ENCODE measurements at places on chromosomes 6 and 20.

DNA sequence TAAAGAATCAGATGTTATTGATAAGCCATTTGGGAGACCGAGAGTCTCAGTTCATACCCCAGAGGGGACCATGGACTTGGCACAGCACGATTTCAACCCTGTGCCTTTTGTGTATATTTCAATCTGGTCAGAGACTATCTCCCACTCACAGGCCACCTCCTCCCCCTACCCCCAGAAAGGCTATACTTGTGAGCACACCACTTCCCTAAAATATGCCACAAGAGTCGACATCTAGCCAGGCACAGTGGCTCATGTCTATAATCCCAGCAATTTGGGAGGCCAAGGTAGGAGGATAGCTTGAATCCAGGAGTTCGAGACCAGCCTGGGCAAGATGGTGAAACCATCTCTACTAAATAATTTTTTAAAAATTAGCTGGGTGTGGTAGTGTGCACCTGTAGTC lies 13.6 kb upstream of the TCF15 start:
- DNase-seq = no peak

DNA sequence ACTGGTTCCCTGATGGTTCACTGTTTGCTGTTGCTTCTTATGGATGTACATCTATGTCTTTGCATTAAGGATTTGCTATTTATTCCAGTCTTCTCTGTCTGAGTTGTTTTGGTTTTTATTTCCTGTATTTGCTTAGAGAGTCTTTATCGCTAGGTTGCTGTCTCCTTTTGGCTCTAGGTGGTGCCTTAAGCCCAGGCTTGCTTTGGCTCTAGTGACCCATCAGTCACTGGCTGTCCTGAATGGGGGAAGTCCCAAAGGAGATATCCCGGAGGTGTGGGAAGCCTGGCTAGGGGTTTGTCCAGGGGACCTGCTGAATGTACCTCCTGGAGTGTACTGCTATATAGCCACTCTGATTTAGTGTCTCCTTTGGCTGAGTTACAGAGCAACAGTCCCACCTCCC lies 53.4 kb downstream of the MCHR2 start:
- DNase-seq = no peak

- peak; percentile 24 for DNase-seq
These were observed 44.3 kb downstream of the CPXM1 start for GRCh38 chr20:2756056-2756611.

DNA sequence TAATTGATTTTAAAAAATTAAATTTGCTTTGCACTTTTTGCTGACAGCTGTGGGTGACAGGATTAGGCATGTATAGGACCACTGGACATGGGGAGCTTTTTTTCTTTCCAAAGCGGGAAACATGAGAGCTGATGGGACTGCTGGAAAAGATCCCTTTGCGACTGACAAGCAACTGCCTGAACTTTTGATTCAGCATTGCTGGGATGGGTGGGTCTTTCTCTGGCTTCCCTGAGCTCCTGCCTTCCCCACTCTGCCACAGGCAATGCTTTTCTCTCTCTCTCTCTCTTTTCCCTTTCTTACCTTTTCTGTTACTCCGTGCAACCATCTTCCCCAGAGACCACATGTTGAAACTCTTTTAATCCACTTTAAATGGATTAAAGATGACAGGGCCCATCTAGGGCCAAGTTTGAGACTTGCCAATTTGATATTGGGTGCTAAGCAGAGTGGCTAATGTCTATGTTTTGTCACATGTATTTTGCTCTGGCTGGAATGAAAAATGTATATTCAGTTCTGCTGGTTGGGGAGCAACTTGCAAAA lies 33.5 kb upstream of the TPD52L1 start:
- no peak for DNase-seq

GRCh38 chr6:166388290-166389004 lies 5.7 kb upstream of the MPC1 start:
- no peak for DNase-seq

DNA sequence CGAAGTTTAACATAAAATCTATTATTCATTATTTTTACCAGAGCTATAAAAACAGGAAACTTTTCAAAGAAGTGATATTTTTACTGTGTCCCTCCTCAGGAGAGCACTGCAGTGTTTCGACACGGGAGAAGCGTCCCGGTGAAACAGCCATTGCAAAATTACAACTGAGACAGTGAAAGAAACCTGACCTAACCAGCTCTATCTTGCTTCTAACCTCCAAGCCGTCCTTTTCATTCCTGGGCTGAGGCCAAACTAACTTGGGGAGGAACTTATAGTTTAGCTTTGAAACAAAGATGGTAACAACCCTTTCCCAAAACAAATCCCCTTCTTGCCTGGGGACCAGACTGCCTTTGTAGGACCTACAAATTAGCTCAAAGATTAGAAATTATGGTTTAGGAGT lies 79.2 kb downstream of the WDR27 start:
- DNase-seq = peak; percentile 9

GRCh38 chr6:14569394-14569793 lies 451.8 kb downstream of the CD83 start:
- no peak for DNase-seq

DNA sequence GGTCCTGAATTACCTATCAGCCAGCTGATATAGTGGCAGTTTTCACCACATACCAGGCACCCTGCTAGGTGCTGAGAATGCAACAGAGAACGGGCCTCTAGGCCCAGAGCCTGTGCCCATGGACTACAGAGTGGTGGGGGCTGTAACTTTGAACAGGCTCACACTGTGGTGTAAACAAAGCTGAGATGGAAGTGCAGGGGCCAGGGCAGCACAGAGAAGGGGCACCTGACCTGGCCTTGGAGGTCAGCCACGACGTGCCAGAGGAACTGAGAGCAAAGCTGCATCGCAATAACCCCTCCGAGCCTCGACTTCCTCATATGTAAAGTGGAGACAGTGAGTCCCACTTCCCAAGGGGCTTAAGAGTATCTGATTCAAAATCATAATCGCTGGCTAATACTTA lies 105.8 kb downstream of the MAFB start:
- DNase-seq = no peak

DNA sequence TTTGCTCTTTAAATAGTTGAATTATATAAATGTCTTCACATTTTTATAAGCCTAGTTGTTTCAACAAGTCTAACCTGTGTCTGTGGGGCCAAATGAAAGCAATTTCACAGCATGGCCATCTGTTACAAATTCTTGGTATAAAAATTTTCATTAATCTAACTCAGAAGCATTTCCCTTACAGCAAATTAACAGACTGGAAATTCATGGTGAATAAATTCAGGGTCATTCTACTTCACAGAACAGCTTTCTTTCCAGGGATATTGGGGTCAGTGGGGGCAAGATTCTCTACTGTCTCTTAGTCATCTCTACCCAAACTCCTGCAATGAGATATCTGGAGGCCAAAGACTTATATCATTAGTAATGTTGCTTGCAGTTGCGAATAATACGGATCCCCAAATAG lies 352.1 kb downstream of the MMUT start:
- no peak for DNase-seq

DNA sequence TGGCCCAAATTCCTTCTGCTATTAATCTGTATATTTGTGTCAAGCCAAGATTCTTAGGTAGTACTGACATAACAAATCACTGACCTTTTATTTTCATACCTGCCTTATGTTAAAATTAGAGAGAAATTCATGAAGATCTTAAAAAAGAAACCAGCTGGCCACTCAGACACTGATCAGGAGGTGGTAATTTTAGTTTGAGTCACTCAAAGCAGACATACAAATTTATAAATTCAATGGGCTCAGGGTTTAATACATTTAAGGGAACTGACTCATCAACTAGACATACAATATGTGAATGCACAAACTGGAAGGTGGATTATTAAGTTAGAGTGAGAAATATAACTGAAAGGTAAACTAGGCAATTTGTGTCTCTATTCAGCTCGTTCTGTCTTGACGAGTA lies 711.9 kb upstream of the EYS start:
- no peak for DNase-seq

DNA sequence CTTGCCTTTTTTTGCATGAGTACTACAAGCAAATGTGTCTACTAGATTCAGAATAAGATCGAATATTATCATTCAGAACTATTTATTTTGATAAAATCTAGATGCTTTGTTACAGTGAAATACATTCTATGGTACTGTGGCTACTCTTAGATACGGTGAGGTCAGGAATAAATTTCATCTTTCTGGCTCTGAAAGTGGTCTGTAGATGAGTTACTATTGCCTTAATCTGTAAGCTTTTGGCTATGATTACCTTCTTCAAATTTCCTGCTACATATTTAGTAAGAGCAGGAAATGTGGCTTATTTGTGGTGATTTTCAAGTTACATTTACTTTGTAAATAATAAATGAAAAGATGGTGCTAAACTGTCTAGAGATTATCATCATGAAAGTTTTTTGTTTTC lies 50.0 kb downstream of the SCAF8 start:
- no peak for DNase-seq

DNA sequence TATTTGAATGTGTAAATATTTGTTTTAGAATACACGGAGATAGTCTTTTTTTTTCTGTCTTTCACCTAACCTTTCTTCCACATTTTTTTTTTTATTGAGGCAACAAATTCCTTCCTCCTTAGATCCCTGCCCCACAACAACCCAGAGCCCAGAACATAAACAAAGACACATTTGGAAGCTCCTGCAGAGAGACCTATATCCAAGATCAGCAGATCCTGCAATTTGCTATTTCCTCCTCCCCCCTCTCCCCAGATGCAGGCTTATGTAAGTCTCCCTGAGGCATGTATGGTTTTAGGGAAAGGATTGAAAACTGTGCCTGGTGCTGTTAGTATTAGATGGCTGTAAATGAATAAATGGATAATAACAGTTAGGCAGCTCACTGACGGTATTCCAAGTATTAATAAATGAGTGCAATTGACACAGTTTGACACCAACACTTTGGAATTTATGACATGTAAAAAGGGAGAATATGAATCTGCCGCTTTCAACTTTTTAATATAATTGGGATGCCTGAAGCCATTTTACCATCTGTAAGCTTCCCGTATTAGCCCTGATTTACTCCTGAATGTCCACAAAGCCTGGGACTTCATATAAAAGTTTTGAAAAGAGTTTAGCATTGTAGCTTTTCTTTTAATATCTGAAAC lies 608.3 kb upstream of the CITED2 start:
- peak; percentile 66 for DNase-seq

DNA sequence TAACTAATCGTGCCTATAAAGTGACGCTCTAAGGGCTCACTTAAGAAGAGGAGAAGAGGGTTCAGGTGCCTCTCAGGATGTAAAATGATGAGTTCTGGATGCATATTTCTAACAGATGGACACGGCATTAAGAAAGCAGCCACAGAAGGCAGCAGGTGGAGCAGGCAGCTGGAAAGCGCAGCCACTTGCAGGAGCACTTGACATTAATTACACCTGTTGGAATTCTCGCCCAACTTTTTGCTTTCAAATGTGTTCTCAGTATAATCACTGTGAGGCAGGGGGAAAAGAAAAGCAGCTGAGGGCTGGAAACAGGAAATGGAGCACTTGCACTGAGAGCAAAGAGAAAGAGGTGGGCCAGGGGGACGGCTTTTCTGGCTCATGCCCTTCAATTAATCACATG lies 164.2 kb downstream of the NKAIN2 start:
- DNase-seq = no peak

DNA sequence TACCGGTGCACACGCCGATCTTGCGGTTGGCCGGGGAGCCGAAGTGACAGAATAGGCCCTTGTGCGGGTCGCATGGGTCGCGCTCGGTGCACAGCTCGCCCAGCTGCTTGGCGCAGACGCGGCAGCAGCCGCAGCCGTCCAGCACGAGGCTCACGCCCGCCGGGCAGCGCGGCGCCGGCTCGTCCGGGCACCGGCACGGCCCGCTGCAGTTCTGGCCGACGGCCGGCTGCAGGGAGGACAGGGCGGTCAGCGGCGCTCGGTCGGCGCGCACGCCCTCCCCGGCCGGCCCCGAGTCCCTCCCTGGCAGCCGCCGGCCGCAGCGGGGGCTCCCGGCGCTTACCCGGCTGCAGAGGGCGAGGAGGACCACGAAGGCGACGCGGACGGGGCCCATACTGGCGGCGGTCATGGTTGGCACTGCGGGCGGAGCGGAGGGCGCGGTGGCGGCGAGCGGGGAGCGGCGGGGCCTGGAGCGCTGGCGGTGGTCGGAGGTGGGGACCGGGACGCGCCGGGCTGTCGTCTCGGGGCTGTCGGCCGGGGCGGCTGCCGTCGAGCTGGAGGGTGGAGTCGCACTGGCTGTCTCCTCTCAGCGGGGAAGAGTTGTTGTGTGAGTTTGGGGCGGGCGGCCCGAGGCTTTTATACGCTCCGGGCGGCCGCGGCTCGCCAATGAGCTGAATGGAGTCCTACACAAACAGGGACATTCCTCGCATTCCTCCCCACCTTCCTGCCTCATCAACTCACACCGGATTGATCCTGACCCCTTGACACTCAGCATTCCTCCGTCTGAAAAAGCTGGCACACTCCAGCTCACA lies at the start of gene CCN2:
Gene CCN2, minus strand, starts transcription at position 606 of the 809 bp plus-strand sequence. Its CDS starts 200 bp downstream, at position 406.
- DNase-seq = peak; percentile 97

DNA sequence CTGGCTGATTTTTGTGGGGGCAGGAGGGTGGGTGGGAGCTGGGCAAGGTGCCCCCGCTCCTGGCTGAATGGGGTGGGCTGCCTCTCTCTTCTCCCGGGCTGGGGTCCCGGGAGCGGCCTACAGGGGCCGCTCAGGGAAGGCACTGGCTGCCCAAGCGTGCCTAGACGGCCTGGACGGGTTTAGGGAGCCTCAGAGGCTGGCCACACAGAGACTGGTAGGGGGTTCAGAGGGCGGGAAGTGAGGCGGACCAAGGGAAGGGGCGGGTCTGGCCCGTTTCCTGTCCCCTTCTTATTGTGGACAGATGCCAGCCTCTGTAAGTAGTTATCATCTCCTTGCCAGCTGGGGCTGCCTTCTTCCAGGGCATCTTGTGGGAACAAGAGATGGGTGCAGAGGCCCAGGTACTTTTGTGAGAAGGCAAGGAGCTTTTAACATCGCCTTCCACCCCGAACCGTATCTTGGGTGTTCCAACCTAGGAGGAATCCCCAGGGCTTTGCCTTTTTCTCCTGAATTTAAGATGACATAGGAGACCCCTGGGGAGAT lies 437 bp downstream of the CD40 start:
- no peak for DNase-seq

GRCh38 chr6:105192707-105193465 lies 13.1 kb upstream of the POPDC3 start:
- peak; percentile 51 for DNase-seq

DNA sequence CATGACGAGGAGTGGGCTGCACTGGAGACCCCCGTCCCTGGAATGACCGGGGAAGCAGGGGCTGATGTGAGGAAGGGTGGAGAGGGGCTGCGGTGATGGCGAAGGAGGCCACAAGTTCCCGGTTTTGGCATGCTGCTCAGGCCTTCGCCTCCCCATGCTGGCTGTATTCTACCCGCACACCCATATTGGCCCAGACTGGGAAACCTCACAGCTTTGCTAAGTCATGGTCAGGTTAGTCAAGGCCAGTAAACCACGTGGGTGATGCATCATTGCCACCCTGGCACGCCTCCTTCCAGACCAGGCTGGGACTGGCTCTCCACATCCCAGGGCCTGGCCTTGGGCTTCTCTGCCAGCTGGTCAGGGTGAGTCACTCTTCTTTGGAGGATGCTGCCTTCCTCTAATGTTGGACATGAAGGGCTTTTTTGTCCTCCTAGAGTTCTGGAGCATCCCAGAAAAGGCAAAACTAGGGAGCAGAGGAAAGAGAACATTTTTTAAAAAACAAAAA lies 53.8 kb downstream of the PCNA start:
- DNase-seq = peak; percentile 96
